Fibroblast of skin of right quadriceps (primary cell): ENCODE measurements at places on chromosomes 11 and 22.

DNA sequence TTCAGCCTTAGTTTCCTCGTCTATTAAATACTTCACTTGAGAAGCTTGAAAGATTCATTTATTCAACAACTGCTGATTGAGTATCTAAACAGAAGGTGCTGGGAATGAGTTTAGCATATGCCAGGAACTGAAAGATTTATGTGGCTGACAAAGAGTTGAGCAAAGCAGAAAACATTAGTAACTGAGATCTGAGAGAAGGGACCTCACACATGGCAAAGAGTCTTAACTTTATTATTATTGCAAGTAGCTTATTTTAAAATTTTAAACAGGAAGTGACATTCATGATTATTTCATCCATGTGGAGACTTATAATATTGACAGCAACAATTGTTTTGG is 133.6 kb downstream of the CASP12 start:
- DNase-seq = no peak

DNA sequence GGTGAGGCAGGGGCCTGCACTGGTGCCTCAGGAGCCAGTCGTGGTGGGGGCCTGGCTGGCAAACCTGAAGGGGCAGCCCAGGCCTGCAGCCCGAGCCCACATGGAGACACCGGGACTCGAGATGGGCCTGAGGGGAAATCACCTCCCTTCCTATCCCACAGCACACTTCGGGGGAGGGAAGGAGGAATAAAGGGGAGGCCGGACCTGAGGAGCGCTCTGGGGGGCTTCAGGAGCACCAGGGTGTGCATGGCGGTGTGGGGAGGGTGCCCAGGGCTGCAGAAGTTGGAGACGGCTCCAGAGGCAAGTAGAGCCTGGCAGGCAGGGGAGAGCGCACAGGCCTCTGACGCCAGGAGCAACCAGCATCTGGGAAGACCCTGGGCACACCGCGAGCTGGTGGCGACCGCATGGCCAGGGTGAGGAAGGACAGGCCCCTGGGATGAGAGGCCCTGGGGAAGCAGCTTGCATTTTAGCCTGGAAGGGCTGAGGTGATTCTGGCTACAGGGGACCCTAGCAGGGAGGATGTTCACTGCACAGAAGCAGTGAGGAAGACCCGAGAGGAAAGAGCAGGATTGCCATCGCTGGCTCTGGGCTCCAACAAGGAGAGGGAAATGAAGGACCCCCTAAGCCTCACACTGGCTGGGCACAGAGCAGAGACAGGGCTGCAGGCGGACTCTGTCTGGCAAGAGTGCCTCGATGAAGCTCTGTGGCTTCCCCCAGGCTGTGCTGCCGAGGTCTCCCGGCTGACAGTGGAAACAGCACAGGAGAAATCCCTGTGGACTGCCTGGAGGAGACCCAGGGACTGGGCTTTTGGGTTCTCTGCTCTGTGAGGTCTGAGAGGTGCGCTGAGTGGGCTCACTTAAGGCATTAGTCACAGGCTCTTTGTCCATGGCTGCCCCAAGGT is 457.7 kb downstream of the BRD1 start:
- DNase-seq = no peak

DNA sequence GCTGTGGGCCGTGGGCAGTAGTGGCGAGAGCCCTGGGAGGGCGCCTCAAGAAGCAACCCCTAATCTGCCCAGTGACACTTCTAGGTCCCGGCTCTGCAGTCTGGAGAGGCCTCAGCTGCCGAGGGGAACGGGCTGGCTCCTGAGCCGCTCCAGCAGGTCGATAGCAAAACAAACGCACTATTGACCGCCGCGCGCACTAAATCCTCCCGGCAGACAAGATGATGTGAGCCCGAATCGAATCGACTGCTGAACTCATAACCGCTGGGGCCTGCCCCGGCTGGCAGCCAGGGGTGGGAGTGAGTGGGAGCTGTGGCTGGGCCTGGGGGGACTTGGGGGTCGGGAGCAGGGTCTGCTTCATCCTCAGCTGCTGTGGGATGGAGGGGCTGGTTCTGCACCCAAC is 36.1 kb downstream of the FLRT1 start:
- no peak for DNase-seq

GRCh38 chr11:91730057-91730456 is 494.6 kb upstream of the FAT3 start:
- DNase-seq = no peak

DNA sequence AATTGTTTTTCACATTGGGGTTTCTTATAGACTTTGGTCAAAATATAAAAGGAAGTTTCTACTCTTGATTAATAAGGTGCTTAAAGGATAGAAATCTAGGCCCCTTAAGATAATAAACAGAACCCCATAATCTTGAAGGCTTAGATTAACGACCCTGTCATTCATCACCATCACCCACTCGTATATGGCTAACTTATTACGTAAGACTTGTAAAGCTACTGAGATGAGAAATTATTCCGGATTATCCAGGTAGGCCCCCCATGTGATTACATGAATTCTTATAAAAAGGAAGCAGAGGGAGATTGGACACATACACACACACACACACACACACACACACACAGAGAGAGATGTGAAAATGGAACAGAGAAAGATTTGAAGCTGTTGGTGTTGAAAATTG is 1489.2 kb upstream of the TENM4 start:
- no peak for DNase-seq

GRCh38 chr11:94504689-94505293 is 7.5 kb upstream of the C11orf97 start:
- DNase-seq = peak; percentile 60

GRCh38 chr22:45445031-45445710 is 31.7 kb downstream of the RIBC2 start:
- no peak for DNase-seq

GRCh38 chr11:117356126-117356890 is 28.7 kb downstream of the CEP164 start:
- DNase-seq = no peak

DNA sequence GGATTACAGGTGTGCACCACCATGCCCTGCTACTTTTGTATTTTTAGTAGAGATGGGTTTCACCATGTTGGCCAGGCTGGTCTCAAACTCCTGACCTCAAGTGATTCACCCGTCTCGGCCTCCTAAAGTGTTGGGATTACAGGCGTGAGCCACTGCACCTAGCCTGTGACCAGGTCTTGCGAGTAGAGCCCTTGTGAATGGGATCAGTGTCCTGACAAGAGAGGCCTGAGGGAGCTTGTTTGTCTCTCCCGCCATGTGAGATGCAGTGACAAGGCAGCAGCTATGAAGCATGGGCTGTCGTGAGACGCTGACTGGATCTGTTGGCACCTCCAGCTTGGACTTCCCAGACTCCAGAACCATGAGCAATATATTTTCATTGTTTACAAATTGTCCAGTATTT is 69.3 kb downstream of the LRRC32 start:
- DNase-seq = no peak

- DNase-seq = peak; percentile 74
Measured at GRCh38 chr11:5600374-5600851, 4.0 kb downstream of the TRIM6 start.

- DNase-seq = no peak
Measured at GRCh38 chr11:129694966-129695365, 120.7 kb upstream of the TMEM45B start.

DNA sequence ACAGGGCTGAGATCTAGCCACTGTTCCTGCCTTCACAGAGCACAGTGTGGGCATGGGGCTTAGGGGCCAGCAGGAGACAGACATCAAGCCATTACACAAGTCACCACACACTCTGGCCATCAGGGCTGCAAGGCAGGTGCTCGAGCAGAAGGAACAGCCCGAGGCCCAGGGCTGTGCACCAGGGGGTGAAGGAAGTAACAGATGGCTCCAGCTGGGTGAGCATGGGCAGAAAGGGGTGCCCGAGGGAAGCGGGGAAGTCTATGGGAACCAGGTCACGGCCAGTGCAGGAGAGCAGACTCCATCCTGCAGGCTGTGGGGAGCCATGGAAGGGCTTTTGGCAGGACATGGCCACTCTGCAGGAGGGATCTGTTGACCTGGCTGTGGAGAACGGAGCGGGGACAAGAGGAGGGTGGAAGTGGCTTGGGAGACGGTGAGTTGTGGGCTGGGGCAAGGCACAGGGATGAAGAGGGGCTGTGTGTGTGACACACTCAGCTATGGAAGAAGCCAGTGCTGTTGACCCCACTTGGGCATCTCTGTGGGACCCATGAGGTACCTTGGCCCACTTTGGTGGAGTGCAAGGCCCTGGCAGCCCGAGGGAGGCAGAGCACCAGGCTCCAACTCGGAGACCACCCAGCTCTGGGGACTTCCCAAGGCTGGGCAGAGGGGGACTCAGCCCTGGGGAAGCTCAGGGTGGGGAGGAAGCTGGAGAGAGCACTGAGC is 3.6 kb downstream of the C11orf68 start:
- no peak for DNase-seq

- no peak for DNase-seq
Measured at GRCh38 chr11:71250523-71251150, 1.7 kb downstream of the SHANK2 start.

- DNase-seq = no peak
Measured at GRCh38 chr22:30870451-30871345, 97.9 kb downstream of the MORC2 start.

DNA sequence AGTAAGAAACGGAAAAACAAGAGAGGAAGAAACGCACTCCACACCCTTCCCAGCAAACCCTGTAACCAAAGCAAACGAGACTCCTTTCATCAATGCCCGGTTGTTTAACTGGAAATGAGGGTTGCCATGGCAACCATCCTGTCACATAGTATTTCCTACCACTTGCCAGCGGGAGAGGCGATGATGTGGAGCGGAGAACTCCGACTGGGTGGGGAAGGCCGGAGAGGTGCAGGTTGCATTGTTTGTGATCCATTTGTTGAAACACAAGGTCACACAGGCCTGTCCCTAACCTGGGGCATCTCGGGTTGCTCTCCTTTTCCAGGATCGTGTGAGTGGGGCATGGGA is 609.9 kb downstream of the BUD13 start:
- DNase-seq = no peak
